Left renal pelvis (tissue), 4 donors: ENCODE measurements at places on chromosomes 4 and X. TPM values are rescaled to one million over a fixed set of nuclear protein-coding genes. Genes with fewer than 3 reads are reported as not detected.

FRMPD3 gene
- 0.33 TPM for polyA plus RNA-seq

ERCC6L gene
- polyA plus RNA-seq: 5.5 TPM

SCOC gene
- polyA plus RNA-seq: 180 TPM

MAGEA11 gene
- polyA plus RNA-seq: not detected

CFAP47 gene
- polyA plus RNA-seq: 0.76 TPM

PAGE1 gene
- not detected for polyA plus RNA-seq

RAB41 gene
- 0.97 TPM for polyA plus RNA-seq

SMIM10 gene
- 10.5 TPM for polyA plus RNA-seq

STOX2 gene
- polyA plus RNA-seq: 9.7 TPM

TCEAL2 gene
- 23.1 TPM for polyA plus RNA-seq

DNA sequence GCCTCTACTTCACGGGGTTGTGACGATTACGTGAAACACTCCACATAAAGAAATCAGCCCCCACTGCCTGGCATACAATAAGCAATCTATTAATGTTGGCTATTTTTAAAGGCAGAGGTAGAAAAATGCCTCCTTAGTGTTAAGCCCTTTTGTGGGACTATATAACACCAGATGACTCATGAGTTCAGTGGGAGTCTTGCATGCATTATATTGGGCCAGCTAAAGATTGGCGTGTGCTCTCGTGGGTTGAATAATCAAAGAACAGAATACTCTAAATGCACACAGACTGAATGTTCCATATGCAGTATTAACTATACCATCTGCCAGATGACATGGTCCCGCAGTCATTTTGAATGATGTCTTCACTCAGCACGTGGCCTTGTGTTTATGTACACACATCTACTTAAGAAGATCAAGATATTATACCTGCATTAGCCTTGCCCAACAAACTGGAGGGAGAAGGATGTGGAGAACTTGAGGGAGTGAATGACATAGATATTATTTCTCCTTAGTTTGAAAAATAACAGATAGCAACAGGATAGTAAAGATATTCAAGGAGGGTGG lies 85.0 kb upstream of the MYOZ2 start:
- DNase-seq: no peak

GRCh38 chr4:6542951-6543350 lies 32.0 kb upstream of the MAN2B2 start:
- no peak for DNase-seq

DNA sequence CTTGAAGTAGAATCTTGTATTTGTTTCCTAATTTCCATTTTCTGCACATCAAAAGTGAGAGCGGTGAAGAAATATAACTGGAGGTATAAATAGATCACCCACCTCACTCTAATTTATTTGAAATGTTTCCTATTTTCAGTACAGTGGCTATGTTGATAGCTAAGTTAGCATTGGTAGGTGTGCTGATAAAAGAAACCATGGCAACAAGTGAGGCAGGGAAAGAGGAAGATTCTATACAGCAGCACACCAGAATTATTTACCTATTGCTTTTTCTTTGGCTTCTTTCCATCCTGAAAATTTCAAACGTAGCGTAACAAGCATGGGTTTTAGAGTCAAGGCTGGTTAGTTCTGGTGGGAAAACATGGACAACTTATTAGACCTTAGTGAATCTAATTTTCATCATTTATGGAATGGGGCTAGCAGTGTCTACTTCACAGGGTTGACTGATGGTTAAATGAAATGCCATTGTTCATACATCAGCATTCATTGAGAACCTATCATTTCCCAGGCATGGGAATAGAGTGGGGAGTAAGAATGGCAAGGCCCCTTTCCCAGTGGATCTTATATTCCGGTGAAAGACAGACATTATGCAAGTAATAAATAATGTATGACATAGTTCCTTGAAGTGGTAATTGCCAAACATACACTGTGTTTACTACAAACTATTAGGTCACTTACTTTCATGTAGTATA lies 30.6 kb upstream of the CTSO start:
- DNase-seq: no peak

DNA sequence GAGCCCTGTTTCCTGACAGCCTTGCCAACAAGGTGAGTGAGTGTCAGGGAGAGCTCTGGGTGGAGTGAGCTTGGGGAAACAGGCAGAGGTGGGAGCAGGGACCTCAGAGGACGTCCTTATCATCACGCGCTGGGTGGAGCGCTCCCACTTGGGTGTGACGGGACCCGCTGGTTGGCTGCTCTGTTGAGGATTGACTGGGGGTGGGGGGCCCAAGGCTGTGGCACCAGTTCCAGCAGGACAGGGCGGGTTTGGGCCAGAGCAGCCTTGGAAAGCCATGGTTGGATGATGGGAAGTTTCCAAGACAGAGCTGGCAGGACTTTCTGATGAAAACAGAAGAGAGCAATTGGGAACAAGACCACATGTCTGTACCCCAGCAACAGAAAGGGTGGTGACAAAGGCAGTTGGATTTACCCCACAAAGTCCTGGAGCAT lies 3.0 kb upstream of the PCGF3 start:
- DNase-seq: no peak

DNA sequence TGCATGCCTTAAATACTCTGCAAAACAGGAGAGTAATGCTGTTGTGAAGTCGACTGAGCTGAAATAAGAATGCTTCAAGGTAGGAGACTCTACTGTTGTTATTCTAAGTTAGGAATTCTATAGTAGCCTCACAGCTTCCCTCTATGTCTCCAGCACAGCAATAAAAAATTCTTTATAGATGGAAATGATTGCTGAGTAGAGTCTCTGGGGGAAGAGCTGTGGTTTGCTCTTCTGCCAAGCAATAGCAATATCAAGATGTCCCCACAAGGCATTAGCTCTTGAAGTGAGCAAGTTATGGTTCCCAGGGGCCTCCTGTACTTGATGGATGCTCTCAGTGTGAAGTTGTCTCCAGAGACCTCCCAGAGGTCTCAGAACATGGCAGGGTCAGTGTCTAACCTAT lies 880.6 kb upstream of the FRG1 start:
- no peak for DNase-seq

GRCh38 chrX:123965712-123966111 lies 4.2 kb downstream of the STAG2 start:
- DNase-seq: no peak

DNA sequence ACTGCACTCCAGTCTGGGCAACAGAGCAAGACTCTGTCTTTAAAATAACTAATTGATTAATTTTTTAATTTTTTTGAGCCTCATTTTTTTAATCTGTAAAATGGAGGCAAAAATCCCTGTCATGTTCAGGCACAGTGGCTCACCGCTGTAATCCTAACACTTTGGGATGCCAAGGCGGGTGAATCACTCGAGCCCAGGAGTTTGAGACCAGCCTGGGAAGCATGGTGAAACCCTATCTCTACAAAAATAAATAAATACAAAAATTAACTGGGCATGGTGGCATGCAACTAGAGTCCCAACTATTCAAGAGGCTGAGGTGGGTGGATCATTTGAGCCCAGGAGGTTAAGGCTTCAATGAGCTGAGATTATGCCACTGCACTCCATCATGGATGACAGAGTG lies 15.4 kb downstream of the AMTN start:
- DNase-seq: no peak

GRCh38 chr4:133377286-133377685 lies 228.2 kb downstream of the PCDH10 start:
- DNase-seq: no peak

- DNase-seq: no peak
Observed at GRCh38 chr4:4655901-4656300, 114.1 kb upstream of the STX18 start.

DNA sequence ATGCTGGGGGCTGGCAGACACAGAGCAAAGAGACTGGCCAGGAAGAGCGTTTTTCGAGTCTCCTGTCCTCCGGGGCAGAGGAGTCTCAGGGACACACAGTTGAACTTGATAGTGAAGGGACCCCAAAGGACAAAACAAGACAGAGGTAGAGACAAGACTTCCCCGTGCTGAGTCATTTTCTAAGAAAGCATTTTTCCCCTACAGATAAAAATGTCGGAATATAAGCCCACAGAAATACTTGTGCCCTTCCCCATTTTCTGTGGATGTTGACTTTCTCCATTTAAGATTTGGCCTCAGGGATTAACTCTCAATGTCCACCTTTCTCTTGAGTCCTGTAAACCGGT lies 523 bp upstream of the BTK start:
- DNase-seq: no peak

DNA sequence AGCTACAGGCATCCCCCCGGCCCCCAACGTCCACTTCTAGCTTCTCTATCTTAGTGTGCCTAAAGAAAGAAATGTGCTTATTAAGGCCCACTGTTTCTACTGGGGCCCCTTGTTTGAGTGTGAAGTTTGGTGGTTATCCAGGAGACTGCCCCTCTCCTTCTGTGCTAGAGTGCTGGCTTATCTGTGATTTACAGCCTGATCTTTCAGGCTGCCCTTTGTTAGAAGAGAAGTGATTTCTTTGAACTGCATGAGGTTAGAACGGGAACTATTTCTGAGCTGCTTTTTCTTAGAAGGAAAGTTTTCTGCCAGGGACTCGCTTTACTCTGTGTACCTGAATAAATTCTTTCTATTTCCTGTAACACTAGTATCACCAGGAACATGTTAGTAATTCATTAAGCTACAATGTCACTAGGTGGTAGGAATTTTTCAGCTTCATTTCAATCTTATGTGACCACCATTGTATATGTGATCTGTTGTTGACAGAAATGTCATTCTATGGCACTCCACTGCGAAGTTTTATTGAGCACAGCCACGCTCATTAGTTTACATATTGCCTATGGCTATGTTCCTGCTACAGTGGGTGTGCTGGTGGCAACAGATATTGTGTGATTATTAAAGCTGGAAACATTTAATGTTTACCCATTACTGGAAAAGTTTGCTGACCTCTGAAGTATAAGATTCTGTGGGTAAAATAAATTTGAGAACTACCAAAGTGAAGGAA lies 193.8 kb upstream of the CXorf51B start:
- DNase-seq: no peak

DNA sequence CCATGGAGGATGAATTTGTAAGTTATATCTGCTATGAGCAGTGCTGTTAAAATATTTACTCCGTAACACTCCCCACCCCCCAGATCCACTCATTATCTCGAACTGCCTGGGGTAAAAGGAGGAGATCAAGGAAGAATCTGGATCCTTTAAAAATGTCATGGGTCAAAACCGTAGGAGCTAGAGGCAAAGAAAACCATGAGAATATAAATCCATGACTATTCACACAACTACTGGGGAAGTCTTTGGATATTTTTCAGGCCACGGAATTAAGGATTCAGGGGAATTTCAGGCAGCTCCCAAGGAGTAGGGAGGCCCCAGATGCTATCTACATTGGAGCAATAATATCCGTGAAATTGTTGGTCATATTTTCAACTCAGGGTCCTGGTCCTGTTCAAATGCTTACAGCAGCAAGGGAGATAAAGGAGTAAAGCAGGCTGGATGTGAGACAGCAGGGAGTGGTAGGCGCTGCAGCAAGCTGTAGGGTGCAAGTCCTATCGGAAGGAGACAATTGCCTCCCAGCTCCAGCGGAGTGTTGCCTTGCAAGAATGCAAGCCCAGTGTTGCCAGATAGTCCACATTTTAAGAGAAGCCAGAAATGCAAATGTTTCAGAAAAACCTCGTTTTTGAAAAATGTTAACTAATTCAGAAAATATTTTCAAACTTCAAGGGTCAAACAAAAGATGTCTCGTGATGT lies 116.2 kb upstream of the KIT start:
- no peak for DNase-seq

DNA sequence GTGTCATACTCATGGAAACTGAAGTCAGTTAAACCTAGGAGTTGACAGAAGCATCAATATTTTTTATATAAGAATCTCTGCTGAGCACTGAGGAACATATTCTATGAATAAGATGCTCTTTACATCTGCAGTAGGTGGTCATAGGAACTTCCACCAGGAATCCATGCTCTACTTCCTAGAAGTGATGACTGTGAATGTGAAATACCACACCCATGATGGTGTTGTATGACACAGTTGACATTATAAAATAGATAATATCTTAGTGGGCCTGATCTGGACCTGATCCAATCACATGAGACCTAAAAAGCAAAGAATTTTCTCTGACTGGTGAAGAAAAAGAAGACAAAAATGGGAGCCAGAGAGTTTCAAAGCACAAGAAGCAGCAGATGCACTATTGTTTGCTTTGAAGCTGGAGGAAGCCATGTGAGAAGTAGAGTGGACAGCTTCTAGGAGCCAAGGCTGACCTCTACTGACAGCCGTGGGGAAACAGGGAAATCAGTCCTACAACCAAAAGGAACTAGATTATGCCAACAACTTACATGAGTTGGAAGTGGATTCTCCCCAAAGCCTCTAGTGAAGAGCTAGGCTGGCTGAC lies 68.6 kb upstream of the HS3ST1 start:
- no peak for DNase-seq

DNA sequence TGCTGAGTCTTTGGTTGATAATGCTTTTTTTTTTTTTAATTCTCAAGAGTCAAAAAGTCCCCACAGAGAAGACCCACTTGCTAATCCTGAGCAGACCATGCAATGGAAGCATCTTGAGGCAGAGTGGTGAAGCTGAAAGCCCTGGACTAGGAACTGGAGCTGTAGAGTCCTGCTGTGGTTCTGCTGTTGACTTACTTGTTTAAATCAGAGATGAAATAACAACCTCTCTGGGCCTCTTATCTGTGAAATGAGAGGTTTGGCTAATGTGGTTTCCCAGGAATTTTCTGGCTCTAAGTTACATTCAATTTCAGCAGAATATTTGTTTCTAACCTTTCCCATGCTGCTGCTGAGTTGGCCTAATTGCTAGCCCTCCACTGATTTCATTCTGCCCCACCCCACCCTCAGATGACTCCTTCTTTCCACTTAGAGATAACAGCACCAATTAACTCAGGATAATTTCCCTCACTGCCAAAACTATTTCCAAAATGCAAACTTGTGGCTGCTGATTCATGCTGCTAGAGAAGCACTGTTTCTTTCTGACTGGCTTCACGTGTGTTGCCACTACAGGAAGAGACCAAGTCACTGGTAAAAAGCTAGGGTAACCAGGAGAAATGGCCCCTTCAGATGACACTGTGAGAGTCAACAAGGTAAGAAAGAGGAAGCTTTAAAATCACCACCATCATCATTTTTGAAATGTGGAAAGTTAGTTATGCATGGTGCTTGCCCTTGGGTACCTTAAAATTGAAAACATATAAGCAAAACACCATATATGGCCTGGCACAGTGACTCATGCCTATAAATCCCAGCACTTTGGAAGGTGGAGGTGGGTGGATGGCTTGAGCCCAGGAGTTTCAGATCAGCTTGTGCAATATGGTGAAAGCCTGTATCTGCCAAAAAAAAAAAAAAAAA lies 326.4 kb downstream of the DCHS2 start:
- no peak for DNase-seq

- no peak for DNase-seq
Observed at GRCh38 chr4:37989398-37990260, 29.4 kb downstream of the PTTG2 start.

- no peak for DNase-seq
Observed at GRCh38 chr4:8544741-8545438, 35.3 kb upstream of the GPR78 start.
